Urinary bladder (tissue), 4 donors: ENCODE measurements at places on chromosomes 11 and 22.

- no peak for DNase-seq
These were observed 103.1 kb downstream of the PDE2A start for GRCh38 chr11:72570893-72571661.

GRCh38 chr11:34665077-34665835 is 44.4 kb downstream of the EHF start:
- no peak for DNase-seq

- DNase-seq, result no peak
These were observed 11.0 kb downstream of the JAML start for GRCh38 chr11:118213781-118214180.

GRCh38 chr11:76946223-76946622 is 85.5 kb downstream of the ACER3 start:
- no peak for DNase-seq

- no peak for DNase-seq
These were observed 1.5 kb downstream of the HSPA8 start for GRCh38 chr11:123060277-123061000.

- DNase-seq, result no peak
These were observed 1284.0 kb downstream of the FAM181B start for GRCh38 chr11:81449588-81450156.

- no peak for DNase-seq
These were observed 765.1 kb downstream of the KCNA4 start for GRCh38 chr11:29251738-29252137.

DNA sequence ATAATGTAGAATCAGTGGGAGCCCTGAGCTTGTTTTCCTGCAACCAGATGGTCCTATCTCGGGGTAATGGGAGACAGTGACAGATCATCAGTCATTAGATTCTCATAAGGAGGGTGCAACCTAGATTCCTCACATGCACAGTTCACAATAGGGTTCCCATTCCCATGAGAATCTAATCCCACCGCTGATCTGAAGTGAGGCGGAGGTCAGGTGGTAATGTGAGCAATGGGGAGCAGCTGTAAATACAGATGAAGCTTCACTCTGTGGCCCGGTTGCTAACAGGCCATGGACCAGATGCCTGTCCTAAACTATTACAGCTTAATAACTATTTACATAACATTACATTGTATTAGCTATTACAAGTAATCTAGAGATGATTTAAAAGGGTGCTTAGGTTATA is 17.0 kb downstream of the DIXDC1 start:
- DNase-seq, result no peak

DNA sequence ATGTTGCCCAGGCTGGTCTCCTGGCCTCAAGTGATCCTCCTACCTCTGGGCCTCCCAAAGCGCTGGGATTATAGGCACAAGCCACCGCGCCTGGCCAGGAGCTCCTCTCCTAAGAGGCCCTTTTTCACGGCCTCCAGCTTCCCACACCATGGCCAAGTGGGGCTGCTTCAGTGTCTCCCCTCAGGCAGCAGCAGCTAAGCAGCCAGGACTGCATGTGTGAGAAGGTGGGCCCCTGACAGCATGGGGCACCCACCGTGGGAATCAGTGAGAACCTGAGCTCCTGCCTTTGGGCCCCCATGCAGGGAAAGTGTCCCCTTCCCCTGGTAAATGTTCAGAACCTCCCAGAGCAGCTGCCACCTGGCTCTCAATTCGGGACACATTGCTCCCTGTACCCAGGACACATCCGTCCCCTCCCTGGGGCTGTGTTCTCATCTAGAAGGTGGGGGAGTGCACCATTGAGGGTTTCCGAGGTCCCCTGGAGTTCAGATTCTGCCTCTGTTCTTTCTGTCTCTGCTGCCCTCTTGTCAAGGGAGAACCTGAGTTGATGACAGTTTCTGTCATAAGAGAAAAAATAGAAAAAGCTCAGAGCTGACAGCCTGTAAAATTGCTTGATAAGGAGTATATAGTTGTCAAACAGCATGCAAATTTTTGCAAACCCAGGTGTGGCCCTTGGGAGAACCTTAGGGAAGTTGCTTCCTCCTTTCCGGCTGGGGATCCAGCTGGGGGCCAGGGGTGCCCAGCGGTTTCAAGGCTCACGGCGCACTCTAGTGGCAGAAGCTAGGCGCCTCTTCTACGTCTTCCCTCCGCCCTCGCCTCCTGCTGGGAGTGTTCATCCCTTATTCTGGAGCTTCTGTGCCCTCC is 29.7 kb downstream of the FAM83F start:
- no peak for DNase-seq

DNA sequence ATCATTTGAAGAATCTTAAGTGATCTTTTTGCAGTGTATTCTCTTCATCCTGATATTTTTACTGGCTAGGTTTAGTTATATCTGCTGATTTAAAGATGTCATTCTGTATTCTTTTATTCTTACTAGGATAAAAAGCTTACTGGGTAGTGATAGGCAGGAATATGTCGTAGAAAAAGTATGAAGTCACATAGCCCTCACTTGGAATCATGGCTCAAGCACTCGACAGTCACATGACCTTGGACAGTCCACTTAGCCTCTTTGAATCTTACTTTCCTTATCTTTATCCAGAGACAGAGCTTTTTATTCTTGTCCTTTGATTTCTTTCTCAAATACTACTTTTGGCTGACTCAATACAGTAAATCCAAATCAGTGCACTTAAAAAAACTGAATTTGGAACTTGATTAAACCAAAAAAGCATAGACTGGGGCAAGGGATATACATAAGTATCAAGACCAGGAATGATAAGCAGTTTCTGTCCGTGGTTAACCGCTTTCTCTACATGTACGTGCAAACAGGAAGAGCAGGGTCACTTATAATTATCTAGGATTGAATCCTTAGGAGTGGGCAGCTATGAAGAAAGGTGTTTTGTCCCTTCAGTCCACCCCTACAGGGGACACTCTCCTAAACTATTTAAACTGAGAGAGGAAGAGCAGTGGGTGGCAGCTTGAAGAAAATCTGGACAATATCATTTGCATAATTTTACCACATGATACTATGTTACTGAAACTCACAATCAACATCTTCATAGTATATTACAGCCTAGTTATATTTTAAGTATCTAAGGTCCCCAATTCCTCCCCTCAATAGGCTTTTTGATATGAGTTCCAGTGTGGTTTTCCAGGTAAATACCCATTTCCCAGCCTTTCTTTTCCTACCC is 8.0 kb downstream of the MMP7 start:
- no peak for DNase-seq

DNA sequence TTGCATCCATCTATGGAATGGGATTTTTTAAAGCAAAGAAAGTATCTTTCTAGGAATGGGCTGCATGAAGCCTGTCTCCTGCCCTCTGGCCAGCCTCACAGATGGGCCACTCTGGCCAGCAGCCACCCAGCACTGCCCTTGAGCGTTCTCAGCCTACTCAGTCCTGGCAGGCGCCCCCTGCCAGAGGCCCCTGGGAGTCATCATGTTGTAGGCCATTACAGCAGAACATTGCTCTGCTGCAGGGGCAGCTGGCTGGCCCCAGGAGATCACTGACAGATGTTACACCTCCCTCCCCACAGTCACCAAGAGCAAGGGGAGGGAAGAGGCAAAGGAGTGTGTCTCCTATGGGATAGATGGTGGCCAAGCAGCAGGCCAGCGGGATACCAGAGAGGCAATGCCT is 363.7 kb downstream of the NXPE2 start:
- DNase-seq, result no peak

DNA sequence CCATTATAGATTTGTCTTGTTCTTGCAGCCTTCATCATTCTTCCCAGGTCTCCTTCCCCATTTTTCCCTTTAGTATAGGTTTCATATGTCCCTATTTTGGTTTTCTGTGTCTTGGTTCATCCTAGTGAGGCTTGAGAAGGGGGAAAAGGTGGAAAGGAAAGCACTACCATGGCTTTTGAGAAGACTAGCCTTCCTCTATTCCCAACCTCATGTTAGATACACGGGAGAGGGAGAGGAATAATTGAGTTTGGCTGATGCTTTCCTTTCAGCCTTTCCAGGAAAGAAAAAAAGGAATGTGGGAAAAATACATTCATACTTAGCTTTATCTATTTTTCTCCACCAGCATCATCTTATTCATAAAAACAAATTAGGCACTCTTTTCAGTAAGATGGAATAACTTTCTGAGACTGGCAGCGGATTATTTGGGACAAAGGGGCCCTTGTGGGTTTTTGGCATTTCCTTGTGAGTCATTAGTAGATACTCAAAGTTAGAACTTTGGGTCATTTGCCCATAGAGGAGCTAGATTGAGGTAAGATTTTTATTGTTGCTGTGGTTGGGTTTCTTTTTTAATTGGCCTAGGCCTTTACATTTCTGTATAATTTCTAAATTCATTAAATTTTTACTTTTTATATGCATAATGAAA is 23.8 kb downstream of the CAPRIN1 start:
- DNase-seq, result no peak

DNA sequence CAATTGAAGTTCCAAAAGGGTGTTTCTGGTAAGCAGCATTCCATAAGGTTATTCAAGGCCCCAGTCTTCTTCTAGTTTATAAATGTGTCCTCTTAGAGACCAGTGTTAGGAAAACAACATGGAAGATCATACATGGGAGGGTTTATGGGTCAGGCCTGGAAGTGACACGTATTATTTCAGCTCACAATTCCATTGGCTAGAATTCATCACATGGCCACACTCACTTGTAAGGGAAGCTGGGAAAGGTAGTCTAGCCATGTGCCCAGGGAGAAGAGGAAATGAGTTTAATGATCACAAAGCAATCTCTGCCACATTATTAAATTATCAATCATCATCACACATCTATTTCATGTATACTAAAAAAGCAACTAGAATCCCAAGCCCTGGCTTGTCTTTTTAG is 181.7 kb upstream of the TBCEL start:
- DNase-seq, result no peak

DNA sequence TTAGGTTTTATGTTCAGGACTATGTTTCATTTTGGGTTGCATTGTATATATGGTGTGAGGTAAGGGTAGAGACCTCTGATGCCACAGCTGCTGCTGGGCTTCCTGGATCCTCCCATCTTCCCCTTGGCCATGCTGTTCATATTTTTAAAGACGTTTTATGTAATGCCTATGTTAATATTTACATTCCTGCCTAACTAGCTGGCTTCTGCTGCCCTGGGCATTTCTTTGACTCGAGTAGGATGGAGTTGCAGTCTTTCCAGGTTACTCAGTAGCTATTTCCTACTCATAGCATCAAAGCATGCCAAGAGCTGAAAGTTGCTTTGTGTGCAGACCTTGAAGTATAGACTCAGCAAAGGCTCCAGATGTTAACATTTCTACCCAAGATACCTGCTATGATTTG is 220.5 kb upstream of the CADM1 start:
- no peak for DNase-seq

- DNase-seq, result no peak
These were observed 14.2 kb downstream of the SMCO4 start for GRCh38 chr11:93528757-93529645.

DNA sequence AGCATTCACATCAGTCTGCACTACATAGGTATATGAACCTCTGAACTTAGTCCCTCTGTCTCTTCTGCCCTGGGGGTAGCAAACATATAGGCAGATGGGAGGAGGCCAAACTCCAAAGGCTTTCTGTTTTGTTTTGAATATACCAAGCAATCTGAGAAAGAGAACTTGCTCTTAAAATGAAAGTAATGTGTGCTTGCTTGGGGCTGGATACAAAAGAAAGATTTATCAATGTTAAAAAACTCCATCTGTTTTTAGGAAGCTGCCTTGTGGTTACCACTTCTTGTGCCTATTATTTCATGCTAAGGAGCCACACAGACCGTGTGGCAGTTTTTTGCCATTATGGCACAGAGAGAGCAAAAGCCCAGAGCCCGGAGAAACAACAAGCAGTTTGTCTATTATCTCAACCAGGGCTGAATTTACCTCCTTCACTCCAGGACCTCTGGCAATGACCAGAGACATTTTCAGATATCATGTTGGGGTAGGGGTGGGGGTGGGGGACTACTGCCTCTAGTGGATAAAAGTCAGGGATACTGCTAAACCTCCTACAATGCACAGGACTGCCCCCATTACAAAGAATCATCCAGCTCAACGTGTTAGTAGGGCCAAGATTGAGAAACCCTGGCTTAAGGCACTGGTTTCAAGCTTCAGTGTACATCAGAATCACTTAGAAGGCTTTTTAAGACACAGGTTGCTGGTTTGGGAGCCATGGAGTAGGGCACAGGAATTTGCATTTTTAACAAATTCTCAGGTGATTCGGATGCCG is 124.2 kb downstream of the APIP start:
- DNase-seq, result no peak

GRCh38 chr11:47998345-47998732 is 18.0 kb downstream of the PTPRJ start:
- DNase-seq, result no peak

DNA sequence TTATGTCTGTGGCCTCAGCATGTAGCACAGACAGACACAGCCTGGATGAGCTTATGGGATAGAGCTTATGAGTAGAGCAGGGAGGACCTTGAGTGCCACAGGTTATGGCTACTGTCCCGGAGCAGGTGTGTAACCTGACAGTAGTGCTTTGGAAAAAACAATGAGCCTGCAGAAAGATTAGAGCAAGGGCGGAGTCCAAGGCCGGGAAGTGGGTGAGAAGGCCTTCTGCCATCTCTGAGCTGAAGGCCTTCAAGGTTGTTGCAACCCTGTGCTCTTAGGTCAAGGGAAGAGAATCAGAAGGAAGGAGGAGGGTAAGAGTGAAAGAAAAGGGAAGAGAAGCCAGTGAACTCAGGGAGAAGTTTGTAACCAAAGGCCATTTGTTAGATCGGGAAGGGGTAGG is 3.9 kb upstream of the TAGLN start:
- no peak for DNase-seq

DNA sequence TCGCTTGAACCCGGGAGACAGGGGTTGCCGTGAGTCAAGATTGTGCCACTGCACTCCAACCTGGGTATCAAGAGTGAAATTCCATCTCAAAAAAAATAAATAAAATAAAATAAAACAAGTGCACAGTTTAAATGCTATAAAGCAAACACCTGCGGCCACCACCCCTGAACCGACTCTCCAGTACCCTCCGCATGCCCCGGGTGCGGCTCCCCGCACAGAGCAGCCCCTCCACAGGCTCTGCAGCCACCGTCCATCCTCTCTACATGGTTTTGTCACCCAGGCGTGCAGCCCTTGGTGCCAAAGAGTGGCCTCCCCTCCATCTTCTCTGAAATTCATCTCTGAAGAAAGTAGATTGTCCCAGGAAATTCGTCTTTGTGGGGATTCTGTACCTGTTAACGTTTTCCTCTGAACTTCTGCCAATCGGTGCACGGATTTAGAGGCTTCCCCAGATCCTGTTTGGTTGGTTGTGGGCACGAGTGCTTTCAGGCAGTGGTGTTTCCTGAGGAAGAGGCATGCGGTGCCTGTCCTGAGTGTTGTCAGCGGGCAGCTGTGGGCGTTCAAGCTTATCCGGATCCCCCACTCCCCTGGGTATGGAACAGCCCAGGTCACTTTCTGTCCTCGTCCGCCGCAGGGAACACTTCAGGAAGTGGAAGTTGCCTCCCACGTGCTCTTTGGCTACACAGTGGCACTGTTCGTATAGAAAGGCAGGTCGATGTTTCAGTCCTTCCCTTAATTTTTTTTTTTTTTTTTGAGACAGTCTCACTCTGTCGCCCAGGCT is 4.1 kb downstream of the MIOX start:
- DNase-seq, result no peak

DNA sequence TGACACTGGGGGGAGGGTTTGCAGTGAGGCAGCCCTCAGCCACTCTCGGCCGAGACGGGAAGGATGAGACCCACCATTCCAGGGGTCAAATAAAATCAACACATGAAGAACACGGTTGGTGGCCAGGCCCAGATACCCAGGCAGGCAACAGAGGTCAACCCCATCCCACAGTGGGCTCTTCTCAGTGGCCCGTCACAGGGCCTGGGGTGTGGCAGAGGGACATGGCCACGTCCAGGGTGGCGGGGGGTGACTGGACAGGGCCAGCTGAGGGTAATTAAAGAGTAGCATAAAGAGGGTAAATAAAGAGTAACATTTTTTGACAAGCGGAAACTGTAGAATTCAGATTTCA is 188.4 kb downstream of the ARHGAP42 start:
- no peak for DNase-seq
